Fibroblast of skin of abdomen (primary cell): ENCODE measurements at places on chromosomes 3 and 15.

GRCh38 chr3:37736624-37737023 lies 125.1 kb upstream of the CTDSPL start:
- DNase-seq, result no peak

- no peak for DNase-seq
Measured at GRCh38 chr3:171879472-171879871, 36.3 kb downstream of the TMEM212 start.

- peak; percentile 92 for DNase-seq
Measured at GRCh38 chr3:8458238-8458661, 43.4 kb upstream of the LMCD1 start.

GRCh38 chr3:179955809-179956208 lies 80.9 kb downstream of the PEX5L start:
- no peak for DNase-seq

DNA sequence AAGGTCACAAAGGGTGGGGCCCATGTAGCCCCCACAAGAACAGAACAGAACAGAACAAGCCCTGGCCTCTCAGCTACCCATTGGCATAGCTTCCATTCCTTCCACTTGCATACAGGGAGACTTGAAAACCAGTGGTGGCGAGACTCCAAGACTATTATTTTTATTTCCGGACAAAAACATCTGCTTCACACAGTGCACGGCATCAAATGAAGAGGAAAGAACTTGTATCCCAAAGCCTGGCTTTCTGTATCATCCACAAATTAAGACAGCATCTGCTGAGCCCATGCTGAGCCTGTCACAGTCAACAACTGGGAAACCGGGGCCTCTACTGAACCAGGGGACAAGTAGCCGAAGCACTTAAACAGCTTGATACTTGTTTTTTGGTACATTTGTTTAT lies 56.0 kb downstream of the CLEC3B start:
- peak; percentile 49 for DNase-seq

DNA sequence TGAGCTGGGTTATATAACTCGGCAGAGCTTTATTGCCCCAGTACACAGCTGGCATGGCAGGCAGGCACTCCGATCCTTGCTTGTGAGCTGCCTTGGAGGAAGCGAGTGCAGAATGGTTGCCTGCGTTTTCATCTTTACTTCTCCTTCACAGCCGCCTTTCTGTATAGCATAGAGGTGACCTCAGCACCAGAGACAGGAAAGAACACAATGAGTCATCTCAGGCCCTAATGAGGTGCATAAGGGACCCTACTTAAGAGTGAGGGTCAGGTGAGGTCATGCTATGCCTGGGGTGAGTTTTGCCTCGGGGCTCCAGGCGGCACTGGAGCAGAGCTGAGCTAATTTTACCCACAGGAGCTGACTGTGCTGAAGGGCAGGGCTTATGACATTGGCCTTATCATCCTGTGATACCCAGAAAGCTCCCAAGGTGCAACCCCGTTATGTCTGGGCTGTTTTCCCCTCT lies 43.5 kb downstream of the LPP start:
- DNase-seq, result no peak

- no peak for DNase-seq
Measured at GRCh38 chr3:50466177-50466576, 37.3 kb downstream of the CACNA2D2 start.

DNA sequence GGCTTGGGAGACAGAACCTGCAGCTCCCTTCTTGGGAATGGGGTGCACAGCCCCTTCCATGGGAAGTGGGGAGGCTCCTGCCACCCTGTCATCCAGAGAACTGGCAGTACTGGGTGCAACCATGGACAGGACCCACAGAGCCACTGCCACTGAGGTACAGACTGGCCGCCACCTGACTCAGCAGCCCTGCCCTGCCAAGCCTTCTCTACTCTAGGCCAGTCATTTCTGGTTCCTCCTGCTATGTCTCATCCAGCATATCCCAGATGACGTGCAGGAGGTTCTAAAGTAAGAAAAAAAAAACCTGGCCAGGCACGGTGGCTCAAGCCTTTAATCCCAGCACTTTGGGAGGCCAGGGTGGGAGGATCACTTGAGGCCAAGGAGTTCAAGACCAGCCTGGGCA lies 76.9 kb upstream of the RPL32 start:
- no peak for DNase-seq

- DNase-seq, result peak; percentile 56
Measured at GRCh38 chr3:167032267-167032876, 347.7 kb downstream of the ZBBX start.

DNA sequence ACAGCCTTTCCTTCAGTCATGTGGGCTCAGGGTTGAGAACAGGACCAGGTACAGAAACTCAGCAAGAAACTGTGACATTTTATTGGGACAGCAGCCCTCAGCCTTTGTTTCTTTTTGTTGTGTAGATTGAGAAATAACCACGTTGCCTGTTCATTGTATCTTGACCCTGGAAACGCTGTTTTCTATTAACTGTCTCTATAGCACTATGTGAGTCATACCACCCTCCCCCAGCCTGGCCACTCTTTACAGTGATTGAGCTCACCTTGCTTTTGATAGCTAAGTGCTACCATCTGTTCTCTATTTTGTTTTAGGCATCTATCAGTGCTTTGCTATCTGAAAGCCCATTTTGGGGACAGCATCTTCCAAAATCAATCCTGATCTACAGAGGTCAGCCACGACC lies 127.9 kb downstream of the CD47 start:
- peak; percentile 67 for DNase-seq

DNA sequence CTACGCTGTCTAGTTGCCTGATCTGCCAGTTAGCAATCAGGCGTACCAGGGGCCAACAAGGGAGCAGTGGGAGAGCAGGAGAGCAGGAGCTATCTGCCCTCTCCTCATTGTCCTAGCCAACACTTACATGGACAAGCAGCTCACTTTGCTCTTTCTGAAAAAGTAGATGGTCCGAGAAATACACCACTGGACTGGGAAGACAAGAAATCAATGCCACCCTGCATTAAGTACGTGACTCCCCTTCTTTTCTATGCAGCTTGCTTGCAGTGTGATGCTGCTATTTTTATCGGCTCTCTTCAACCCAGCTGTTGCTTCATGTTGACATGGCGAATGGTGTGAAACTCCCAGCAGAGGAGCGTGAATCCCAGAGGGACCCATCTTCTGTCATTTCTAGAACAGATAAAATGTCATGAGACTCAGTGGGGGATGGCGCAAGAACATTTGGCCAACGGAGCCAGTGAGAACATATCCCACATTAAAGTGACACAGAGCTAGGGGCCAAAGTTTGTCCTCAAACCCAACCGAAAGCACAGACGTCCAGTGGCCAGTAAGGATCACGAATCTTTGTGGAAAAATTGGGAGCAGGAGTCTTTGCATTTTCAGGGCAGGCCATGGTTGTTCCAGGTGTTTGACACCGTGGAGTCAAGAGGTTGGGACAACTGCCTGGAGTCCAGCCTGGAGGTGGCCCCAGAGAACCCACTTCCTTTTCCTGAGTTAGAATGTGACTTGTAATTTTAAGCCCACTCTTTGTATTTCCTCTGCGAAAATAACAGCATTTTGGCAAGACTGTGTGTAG lies 53.7 kb upstream of the MEF2A start:
- DNase-seq, result no peak

- no peak for DNase-seq
Measured at GRCh38 chr3:194256040-194256945, 94.8 kb downstream of the CPN2 start.

DNA sequence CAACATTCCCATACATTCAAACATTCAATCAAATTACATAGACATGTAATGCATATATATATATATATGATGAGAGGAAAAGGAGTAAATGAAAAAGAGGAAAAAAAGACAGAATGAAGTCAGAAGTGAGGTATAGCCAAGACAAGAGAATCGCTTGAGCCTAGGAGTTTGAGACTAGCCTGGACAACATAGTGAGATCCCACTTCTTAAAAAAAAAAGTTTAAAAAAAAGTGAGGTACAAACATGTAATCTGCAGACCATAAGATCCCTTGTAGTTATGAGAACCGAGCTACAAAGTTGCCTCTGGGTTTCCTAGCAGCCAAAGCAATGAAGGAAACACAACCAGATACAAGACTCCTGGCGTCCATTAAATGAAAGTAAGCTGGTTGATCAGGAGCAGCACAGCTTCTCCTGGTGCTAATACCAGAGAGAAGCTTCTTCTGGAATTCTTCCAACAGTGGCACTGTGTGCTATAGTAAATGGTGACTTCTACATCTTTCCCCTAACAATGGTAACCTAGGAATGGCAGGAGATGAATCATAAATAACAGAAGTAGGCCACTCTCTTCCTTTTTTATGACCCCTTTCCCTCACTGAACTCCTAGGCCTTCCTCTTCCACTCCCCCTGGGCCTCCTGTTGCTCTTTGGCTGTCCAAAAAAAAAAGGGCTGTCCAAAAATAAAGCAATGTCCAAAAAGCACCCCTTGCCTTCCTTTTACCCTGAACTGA lies 3.5 kb downstream of the KCNMB3 start:
- DNase-seq, result no peak

DNA sequence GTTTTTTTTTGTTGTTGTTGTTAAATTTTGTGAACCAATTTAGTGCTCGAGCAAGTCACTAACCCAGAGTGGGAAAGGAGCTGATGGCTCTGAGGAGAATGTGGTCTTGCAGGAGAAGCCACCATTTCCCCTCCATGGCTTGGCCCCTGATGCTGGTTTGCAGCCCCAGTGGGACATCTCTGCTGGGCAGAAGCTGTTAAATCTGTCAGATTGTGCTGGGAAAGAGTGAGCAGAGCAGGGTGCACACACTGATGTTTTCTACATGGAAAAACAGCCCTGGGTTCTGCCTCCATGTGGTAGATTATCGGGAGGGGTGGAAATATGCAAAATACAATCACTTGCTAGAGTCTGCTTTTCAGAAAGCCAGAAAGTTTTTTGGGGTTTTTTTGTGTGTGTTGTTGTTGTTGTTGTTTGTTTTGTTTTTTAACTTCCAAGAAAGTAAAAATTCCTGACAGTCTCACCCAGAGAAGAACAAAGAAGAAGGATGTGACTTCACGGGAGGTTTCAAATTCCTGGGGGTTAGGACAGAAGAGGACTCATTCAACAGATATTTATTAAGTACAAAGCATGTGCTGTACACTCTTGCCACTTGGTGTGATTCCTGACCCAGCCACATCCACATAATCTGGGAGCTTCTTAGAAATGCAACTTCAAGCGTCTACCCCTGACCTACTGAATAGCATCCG lies 133.7 kb downstream of the FOXB1 start:
- peak; percentile 79 for DNase-seq

DNA sequence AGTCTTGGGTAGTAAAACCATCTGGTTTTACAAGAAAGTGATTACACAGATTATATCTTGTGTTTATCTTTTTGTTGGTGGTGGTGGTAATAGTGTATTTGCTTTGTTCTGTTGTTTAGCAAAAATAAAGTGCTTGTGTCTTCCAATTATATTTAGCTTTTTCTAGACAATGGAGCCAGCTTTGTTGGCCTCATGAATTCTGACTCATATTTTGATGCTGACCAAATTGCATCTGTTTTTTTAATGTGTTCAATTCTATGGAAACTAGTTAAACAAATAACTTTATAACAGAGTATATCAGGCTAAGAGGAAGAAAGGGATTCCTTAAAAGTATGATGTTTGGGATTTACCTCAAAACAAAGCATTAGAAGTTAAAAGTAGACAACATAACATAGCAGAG lies 69.3 kb upstream of the BFSP2 start:
- no peak for DNase-seq

- DNase-seq, result no peak
Measured at GRCh38 chr3:107977221-107978130, 113.4 kb downstream of the CD47 start.

DNA sequence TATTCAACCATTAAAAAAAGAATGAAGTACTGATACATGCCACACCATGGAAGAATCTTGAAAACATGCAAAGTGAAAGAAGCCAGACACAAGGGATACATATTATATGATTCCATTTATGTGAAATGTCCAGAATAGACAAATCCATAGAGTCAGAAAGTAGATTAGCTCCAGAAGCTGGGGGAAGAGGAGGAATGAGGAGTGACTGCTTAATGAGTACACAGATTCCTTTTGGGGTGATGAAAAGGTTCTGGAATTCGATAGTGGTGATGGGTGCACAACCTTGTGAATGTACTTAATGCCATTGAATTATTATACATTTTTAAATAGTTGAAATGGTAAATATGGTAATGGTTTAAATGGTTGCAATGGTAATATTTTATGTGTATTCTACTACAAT lies 90.6 kb upstream of the SPATA12 start:
- peak; percentile 33 for DNase-seq

- DNase-seq, result no peak
Measured at GRCh38 chr3:49164983-49165720, 979 bp downstream of the CCDC71 start.

- no peak for DNase-seq
Measured at GRCh38 chr15:91255670-91256192, 155.7 kb downstream of the SV2B start.

GRCh38 chr3:48047841-48048464 lies 31.7 kb upstream of the MAP4 start:
- no peak for DNase-seq

- no peak for DNase-seq
Measured at GRCh38 chr3:171775943-171776342, 34.3 kb downstream of the PLD1 start.

DNA sequence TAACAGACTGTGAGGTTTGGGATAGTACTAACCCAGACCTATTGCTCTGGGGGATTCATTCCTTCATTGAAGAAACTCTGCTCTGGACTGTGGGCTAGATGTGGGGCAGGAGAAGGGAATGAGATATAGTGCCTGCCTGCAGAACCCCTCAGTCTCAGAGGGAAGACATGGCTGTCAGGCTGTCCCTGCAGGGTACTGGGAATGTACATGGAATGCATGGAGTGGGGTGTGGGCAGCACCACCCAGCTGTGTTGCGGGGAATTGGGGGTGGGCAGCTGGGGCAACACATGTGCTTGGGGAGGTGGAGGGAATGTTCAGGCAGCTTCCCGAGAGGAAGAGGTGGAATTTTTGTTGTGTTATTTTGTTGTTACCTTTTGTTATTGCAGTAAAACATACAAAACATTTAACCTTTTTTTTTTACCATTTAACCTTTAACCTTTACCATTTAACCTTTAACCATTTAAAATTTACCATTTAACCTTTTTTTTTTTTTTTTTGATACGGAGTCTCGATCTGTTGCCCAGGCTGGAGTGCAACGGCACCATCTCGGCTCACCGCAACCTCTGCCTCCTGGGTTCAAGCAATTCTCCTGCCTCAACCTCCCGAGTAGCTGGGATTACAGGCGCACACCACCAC lies 7.3 kb downstream of the PAQR5 start:
- DNase-seq, result no peak

GRCh38 chr3:50267280-50267913 lies 1.6 kb upstream of the SEMA3B start:
- DNase-seq, result no peak

DNA sequence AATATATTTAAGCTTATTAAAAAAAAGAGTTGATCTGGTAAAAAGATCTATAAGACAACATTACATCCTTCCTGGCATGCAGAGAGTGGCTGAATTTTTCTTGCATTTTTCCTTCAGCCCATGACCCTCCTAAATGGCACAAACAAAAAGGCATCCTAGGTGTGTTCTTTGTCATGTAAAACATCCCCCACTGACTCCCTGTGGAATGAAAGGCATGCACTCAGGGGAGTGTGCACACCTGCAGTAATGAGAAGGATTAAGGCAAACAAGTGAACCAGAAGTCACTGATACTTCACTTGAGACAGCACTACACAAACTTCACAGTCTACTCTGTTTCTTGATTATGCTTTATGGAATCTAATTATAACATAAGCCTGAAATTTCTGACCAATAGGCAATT lies 195.0 kb downstream of the RBMS3 start:
- DNase-seq, result no peak
